ENCODE measurements at places on chromosomes 5 and 9.

- no peak for DNase-seq
Measured at GRCh38 chr5:95760273-95761191, 29.4 kb downstream of the RHOBTB3 start.

- DNase-seq = no peak
Measured at GRCh38 chr5:135073761-135074345, 39.8 kb upstream of the PITX1 start.

- DNase-seq = peak; percentile 36
Measured at GRCh38 chr5:156481741-156482140, 154.8 kb downstream of the SGCD start.

GRCh38 chr9:120564589-120564988 lies 15.4 kb downstream of the CDK5RAP2 start:
- no peak for DNase-seq

DNA sequence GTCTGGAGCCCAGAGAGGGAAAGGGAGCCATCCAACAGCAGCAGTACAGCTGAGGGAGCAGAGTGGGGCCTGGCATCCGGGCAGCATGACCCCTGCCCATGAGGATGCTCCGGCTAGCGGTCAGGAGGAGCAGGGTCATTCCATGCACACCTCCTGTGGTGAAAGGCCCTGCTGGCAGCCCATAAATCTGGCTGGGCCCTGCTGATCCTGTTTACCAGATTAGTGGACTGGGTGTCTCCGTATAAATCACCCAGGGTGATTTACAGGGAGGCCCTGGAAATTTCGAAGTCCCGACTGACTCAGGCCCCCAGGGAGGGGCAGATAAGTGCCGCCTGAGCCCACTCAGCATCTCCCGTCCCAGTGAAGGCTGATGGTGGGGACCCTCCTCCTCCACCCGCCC lies 117.6 kb upstream of the HAND1 start:
- DNase-seq = no peak

GRCh38 chr5:10673017-10673389 lies 88.0 kb downstream of the DAP start:
- DNase-seq = no peak

- DNase-seq = no peak
Measured at GRCh38 chr9:72622186-72622585, 100.8 kb downstream of the TMC1 start.

DNA sequence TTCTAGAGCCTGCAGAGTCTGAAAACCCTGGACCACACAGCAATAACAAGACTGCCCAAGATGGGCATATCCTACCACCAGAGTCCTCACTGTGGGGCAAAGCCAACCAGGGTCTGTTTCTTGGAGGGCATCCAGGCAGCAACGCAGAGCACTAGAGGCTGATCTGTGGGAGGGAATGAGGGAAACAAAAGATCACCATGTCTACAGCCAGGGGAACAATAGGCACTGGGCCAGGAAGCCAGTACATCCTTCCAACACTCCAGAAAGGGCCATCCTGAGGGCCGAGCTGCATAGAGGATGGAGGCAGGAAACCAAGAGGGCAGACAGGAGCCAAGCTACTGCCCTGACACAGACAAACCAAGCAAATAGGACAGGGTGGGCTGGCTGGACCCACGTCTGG lies 416.1 kb upstream of the IRX4 start:
- DNase-seq = peak; percentile 47

All from right hindlimb (tissue), 1 donor.